Hematopoietic multipotent progenitor cell treated with erythropoietin and hydrocortisone succinate and interleukin-3 and kit ligand, for 8 days (in vitro differentiated cells): ENCODE measurements at places on chromosomes 3 and 15.

DNA sequence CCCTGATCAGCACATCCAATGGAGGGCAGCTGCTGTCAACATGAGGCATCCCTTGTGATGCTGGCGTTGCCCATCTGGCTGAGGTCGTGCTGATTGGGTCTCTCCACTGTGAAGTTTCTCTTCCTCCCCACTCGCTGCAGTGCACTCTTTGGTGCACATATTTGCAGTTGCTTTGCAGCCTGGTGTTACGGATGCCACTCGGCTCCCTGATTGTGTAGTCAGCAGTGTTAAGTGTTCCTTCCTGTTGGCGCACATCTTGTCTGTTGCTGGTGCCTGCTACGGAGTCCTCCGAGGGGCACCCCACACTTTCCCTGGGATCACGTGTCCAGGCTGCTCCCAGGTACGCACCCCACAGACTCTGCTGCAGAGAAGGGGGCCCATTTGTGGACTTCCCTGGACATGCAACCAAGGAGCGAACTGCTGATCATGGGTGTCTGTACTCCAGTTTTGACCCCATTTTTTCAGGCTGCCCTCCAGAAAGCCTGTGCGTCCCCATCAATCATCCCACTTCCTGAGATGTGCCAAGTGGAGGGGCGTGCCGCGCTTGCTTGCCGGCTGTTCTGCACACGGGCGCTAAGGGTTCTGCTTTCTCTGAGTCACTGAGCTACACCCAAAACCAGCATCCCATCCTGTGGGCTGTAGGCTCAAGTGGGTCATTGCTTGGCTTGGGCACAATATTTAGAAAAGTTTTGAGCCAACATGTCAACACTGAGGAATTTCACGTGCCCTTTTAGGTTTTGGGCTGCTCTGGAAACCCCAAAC lies 98.6 kb downstream of the FBLN2 start:
- peak; percentile 42 for DNase-seq

- no peak for DNase-seq
Measured at GRCh38 chr3:22141769-22142168, 390.8 kb upstream of the ZNF385D start.

DNA sequence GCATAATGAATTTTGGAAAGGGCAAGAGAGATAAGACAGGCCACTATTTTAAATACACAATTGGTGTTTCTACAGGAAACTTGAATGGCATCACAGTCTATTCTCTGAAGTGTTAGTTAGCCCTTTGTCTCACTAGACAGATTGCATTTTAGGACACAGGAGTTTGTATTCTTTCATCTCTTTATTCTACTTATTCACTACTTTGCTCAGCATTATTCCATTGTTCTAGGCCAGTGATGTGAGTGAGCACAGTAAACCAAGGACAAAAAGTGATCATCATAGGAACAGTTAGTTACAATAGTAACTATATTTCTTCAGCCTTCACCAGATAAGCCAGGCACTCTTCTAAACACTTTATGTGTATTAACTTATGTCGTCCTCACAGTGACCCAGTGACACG lies 150.2 kb upstream of the SLCO3A1 start:
- no peak for DNase-seq

GRCh38 chr3:129686941-129687340 lies 80.5 kb upstream of the PLXND1 start:
- DNase-seq = peak; percentile 39

DNA sequence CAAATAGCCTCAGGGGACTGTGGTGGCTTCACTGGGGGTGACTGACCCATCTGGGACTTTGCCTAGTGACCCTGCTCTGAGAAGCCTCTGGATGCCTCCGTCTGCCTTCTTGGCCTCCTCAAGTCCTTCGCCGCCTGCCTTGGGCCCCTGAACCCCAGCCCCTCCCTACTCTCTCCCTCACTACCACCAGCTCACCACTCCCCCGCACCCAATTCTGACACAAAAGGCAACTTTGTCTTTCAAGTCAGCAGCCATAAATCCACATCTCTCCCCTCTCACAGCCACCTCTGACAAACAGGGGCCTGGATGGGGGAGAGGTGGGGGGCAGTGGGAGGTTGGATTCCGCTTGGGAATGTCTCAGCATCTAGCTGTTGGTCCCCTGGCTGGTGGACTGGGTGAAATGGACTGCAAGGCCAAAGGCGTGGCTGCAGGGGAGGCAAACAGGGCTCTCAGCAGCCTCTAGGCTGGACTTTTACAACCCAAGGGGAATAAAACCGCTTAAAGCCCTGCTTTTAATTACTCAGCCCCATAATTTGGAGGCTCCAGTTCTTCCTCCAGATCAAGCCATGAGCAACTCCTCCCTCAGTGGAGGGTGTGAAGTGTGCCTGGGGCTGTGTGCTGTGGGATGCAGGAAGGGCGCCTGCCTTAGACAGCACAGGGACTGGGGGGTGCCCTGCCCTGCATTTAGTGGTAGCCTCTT lies 33.4 kb downstream of the IGDCC3 start:
- DNase-seq = no peak

DNA sequence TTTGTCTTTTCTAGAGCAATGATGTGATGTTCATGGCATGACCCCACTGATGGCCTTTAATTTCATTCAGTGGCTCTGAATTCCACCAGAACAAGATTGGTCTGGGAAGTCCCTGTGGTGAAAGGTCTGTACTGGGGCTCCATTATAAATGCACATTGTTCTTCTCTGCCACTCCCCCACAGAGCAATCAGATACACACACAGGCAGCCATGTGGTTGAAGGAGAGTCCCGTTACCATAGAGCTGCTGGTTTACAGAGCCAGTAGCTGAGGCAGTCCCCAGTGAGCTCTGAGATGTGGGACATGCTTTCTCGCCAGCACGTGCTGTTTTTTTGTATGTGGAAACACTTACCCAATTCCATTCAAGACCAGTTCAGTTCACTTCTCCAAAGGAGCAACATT lies 172.7 kb upstream of the TRIM42 start:
- no peak for DNase-seq

DNA sequence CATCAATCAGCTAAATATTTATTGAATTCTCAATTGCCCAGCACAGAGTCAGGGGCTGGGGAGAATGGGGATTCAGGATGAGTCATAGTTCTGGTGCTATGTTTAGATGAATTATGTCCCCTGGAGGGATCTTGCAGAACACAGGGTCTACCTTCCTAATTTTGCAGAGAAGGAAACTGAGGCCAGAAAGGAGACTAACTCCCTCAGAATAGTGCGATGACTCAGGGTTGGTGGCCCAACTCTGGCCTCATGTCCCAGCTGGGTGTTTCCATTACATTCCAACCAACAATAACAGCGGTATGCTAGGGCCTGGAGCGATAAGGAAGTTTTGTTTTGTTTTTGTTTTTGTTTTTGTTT lies 270.9 kb downstream of the TLE3 start:
- no peak for DNase-seq

- DNase-seq = no peak
Measured at GRCh38 chr3:129536374-129536667, 6.7 kb upstream of the H1-8 start.

GRCh38 chr3:184227481-184227935 lies 1.9 kb upstream of the VWA5B2 start:
- peak; percentile 59 for DNase-seq

GRCh38 chr15:94792196-94792595 lies 560.8 kb downstream of the MCTP2 start:
- DNase-seq = no peak

- no peak for DNase-seq
Measured at GRCh38 chr3:64353226-64353625, 128.0 kb upstream of the PRICKLE2 start.

- peak; percentile 54 for DNase-seq
Measured at GRCh38 chr3:140953028-140953960, 11.7 kb downstream of the SLC25A36 start.

GRCh38 chr3:80771085-80771484 lies 990.4 kb downstream of the GBE1 start:
- DNase-seq = peak; percentile 29

- no peak for DNase-seq
Measured at GRCh38 chr15:71997691-71998090, 120.3 kb downstream of the MYO9A start.
